Endodermal cell (in vitro differentiated cells): ENCODE measurements at places on chromosomes 3 and 15. TPM values are rescaled to one million over a fixed set of nuclear protein-coding genes. Genes with fewer than 3 reads are reported as not detected.
A peak's percentile ranks its signal among the peaks of the same experiment; 100 is the strongest.

GRCh38 chr15:74173380-74174218 is at the start of gene ISLR:
TSS of gene ISLR (plus strand) at chr15:74173710. CDS start at chr15:74174859, 1,149 bp downstream.
- no peaks in the 10 kb centered on the region for H3K36me3 ChIP-seq
- no peak within 1 kb of the TSS for H3K4me3 ChIP-seq
- peak; percentile 56 for DNase-seq
- H3K27me3 ChIP-seq = no peaks in the 10 kb centered on the region

- H3K27me3 ChIP-seq = peaks cover 10% of the 10 kb centered on the region
- H3K4me1 ChIP-seq = no peaks in the 10 kb centered on the region
Observed at GRCh38 chr3:48599077-48599501, 4.0 kb upstream of the COL7A1 start.

- H3K27me3 ChIP-seq = no peaks in the 10 kb centered on the region
- no peak overlapping the region for H3K4me3 ChIP-seq
- no peaks in the 10 kb centered on the region for H3K4me1 ChIP-seq
Observed at GRCh38 chr3:115986555-115987207, 363.4 kb downstream of the GAP43 start.

DNA sequence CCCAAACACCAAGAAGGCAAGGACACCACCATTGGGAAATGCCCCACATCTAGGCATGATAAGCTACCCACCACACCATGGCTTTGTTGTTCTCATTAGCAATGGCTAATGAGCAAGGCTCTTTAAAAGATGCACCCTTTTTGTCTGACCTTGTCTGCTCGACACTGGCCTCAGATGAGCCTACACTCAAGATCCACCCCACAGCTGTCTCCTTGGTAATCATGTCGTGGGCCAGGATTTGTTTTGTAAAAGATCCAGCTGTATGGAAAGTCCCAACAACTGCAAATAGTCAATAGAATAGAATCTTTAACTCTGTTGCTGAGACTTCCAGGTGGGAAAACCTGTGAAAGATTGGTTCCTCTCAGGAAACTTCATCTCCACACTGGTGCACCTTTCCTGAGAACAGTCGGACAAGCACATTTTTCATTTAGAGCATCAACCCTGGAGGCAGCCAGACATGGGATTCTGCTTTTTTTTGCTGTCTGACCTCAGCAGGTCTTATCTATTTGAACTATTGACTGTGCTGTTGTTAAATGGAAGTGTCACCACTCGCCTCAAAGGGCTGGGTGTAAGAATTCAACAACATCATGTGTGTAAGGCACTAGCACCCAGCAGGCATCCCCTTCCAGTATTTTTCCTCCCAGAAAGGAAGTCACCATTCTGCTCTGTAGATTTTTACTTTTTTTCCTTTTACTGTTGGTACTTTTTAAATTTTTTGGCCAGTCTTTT is 35.5 kb downstream of the DUT start:
- DNase-seq = no peak
- no peaks in the 10 kb centered on the region for H3K36me3 ChIP-seq
- no peak overlapping the region for H3K27ac ChIP-seq
- no peaks in the 10 kb centered on the region for H3K27me3 ChIP-seq
- H3K4me1 ChIP-seq = no peaks in the 10 kb centered on the region

- no peak for DNase-seq
- H3K36me3 ChIP-seq = no peaks in the 10 kb centered on the region
- no peak overlapping the region for H3K4me3 ChIP-seq
Observed at GRCh38 chr3:113125951-113126350, 85.4 kb upstream of the BOC start.

DNA sequence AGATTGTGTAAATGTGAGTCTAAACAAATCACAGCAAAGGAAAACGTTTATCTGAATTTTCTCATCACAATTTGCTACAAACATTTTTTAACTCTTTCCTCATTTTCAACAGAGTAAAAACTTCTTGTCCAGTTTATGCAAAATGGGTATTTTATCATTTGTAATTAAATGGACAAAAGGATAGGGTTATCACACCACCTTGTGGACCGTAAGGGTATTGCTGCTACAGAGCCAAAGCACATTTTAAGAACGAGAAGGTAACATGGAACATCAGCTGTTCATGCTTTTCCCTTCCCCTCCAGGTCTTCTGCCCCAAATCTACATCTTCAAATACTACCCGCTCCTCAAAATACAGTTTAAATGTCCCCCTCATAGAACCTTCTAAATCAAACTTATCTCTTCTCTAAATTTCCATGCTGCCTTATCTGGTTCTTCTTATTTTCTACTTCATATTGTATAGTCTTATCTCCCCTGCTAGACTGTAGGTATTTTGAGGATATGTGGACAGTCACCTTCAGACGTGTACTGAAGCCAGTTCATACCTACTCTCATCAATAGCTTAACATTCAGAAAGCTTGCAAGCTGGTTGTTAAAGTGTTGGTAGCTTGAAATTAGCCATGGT is 12.8 kb upstream of the SETMAR start:
- no peaks in the 10 kb centered on the region for H3K36me3 ChIP-seq
- H3K4me3 ChIP-seq = no peak overlapping the region
- no peaks in the 10 kb centered on the region for H3K27me3 ChIP-seq
- no peak overlapping the region for H3K27ac ChIP-seq

GRCh38 chr3:10007126-10007782 is 19.0 kb upstream of the FANCD2 start:
- no peak for DNase-seq
- H3K4me1 ChIP-seq = peaks cover 4% of the 10 kb centered on the region
- no peaks in the 10 kb centered on the region for H3K27me3 ChIP-seq
- no peak overlapping the region for H3K4me3 ChIP-seq
- H3K36me3 ChIP-seq = peaks cover 17% of the 10 kb centered on the region

- peaks cover 3% of the 10 kb centered on the region for H3K27me3 ChIP-seq
- no peaks in the 10 kb centered on the region for H3K36me3 ChIP-seq
- H3K4me1 ChIP-seq = no peaks in the 10 kb centered on the region
- H3K27ac ChIP-seq = no peak overlapping the region
- no peak for DNase-seq
Observed at GRCh38 chr3:126157083-126157768, 23.2 kb downstream of the ALDH1L1 start.

GRCh38 chr3:14471016-14471415 is 68.6 kb downstream of the SLC6A6 start:
- no peak overlapping the region for H3K4me3 ChIP-seq
- H3K36me3 ChIP-seq = peaks cover 12% of the 10 kb centered on the region
- no peaks in the 10 kb centered on the region for H3K4me1 ChIP-seq
- no peak for DNase-seq
- no peaks in the 10 kb centered on the region for H3K27me3 ChIP-seq

GRCh38 chr3:14614189-14614588 is 37.4 kb upstream of the CCDC174 start:
- H3K36me3 ChIP-seq = no peaks in the 10 kb centered on the region
- H3K4me1 ChIP-seq = no peaks in the 10 kb centered on the region
- no peak overlapping the region for H3K27ac ChIP-seq
- H3K27me3 ChIP-seq = peaks cover 6% of the 10 kb centered on the region

GRCh38 chr15:89132611-89133507 is 44.6 kb downstream of the ABHD2 start:
- H3K36me3 ChIP-seq = peaks cover 3% of the 10 kb centered on the region
- H3K4me1 ChIP-seq = no peaks in the 10 kb centered on the region
- no peaks in the 10 kb centered on the region for H3K27me3 ChIP-seq
- DNase-seq = no peak
- no peak overlapping the region for H3K4me3 ChIP-seq

- H3K36me3 ChIP-seq = no peaks in the 10 kb centered on the region
- no peak for DNase-seq
- no peaks in the 10 kb centered on the region for H3K27me3 ChIP-seq
- no peaks in the 10 kb centered on the region for H3K4me1 ChIP-seq
- no peak overlapping the region for H3K27ac ChIP-seq
Observed at GRCh38 chr3:43676441-43676840, 14.3 kb upstream of the ABHD5 start.

- peaks cover 9% of the 10 kb centered on the region for H3K4me1 ChIP-seq
- DNase-seq = no peak
- peaks cover 75% of the 10 kb centered on the region for H3K27me3 ChIP-seq
- H3K36me3 ChIP-seq = no peaks in the 10 kb centered on the region
- no peak overlapping the region for H3K27ac ChIP-seq
- no peak overlapping the region for H3K4me3 ChIP-seq
Observed at GRCh38 chr3:63473641-63474166, 178.8 kb upstream of the SNTN start.

GRCh38 chr3:154113609-154114008 is 7.6 kb upstream of the ARHGEF26 start:
- no peak overlapping the region for H3K27ac ChIP-seq
- H3K4me3 ChIP-seq = no peak overlapping the region
- H3K4me1 ChIP-seq = no peaks in the 10 kb centered on the region
- DNase-seq = no peak
- H3K36me3 ChIP-seq = no peaks in the 10 kb centered on the region

DNA sequence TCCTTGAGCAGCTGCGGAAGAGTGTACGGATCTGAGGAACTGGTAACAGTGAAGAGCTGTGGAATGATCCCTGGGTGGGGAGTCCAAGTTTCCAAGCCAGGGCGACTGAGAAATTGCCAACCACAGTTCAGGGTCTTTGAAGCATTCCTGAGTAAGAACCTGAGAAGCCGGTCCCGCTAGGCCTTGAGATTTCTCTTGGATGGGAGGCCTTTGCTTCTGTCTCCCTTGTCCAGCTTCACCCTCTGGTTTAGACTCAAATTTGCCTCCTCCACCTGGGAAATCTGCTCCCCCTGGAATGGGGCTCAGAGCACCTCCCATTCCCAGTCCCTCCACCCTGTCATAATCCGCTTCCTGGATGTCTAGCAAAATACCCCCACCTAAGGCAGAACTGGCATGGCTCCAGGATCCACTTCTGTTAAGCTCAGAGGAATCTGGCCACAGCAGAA is 127.7 kb upstream of the DLG1 start:
- DNase-seq = no peak
- no peak overlapping the region for H3K27ac ChIP-seq
- H3K27me3 ChIP-seq = no peaks in the 10 kb centered on the region
- no peaks in the 10 kb centered on the region for H3K4me1 ChIP-seq
- no peaks in the 10 kb centered on the region for H3K36me3 ChIP-seq

DNA sequence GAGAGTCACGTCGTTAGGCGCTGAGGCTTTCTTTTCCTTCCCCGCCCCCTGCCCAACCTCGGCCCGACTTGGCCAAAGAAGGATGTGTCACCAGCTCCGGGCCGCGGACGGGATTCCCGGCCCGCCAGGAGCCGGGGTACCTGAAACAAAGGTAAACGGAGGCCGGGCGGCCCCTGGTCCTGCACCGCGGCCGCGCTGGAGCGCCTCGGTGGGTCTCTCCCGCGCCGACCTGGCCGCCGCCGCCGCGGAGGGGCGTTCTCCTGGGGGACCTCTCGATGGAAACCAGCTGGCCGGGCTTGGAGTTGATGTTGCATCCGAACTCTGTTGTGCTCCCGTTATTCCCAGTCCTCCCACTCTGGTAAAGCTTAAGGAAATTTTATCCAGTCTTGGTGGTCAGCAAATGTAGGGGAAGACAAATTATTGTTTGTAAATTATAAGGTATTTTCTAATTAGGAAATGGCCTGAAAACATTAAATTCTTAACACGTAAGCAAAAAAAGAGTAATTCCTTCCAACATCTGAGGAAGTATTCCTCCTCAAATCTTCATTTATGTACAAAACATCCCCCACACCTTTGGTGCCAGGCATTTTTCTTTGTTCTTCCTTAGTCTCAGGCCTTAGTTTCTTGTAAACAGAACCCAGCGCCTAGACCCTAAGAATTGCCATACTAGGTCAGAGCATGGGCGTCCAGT is 888 bp downstream of the PPP2R3A start:
- H3K27ac ChIP-seq = peak overlapping the region; percentile 82
- H3K4me3 ChIP-seq = peak overlapping the region; percentile 96
- H3K4me1 ChIP-seq = peaks cover 8% of the 10 kb centered on the region
- no peak for DNase-seq

DNA sequence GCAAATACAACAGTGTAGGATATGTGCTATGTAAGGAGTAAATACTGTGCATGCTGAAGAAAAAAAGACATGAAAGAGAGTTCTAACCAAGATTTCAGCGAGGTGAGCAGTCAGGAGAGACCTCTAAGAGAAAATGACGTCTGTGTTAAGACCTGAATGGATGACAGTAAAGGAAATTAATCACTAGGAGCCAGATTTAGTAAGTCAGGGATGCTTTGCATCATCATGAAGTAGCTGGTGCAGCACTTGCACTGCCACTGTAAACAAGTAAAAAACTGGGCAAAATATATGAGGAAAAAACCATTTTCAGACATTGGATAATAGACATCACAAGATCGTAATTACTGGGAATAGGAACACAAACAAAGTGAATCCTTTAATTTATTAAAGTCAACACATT is 32.6 kb downstream of the RTP4 start:
- DNase-seq = no peak
- H3K4me1 ChIP-seq = no peaks in the 10 kb centered on the region
- no peak overlapping the region for H3K27ac ChIP-seq
- no peaks in the 10 kb centered on the region for H3K36me3 ChIP-seq
- H3K4me3 ChIP-seq = no peak overlapping the region
- H3K27me3 ChIP-seq = no peaks in the 10 kb centered on the region

DNA sequence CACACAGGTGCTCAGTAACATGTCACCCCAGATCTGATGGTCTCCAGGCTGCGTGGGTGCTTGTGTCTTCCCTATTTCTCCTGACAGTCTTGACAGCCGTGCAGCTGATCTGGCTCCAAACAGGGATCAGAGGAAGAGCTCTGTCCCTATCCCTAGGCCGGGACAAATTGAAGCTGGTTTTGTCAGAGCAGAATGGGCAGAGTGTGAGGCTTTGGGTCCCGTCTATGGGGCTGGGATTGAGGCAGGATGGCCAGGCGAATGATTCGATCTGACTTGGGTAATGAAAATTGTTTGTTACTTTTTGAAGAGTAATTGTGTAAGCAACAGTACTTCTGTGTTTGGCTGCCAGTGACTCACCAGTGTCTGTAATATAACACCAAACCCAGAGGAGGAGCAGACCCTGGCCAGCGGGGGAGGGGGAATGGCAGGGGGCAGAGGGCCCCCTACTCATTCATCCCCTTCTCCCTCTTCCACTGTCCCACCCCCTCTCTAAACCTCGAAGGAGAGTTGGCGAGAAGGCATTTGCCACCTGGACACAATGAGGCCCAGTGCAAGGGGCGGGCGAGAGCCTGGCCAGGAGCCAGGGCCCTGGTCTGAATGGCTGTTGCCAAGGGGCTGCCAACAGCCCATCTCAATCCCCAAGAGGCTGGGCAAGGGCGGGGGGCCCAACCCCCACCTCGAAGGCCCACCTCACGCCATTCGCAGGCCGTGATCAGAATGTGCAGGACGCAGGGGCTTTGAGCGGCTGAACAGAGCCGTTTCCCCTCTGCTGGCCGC is 4.9 kb upstream of the MAGEF1 start:
- H3K27me3 ChIP-seq = no peaks in the 10 kb centered on the region
- H3K4me3 ChIP-seq = no peak overlapping the region
- no peaks in the 10 kb centered on the region for H3K36me3 ChIP-seq
- DNase-seq = peak; percentile 80
- H3K4me1 ChIP-seq = peaks cover 19% of the 10 kb centered on the region

Gene ALG1L2
- 5.1 to 8.5 TPM (median 5.2 TPM) in 3 replicates for total RNA-seq

Gene HCN4
- 2.8 and 3.1 TPM in 2 replicates for total RNA-seq

Gene FETUB
- total RNA-seq = not detected in 3 replicates

Gene DAZL
- not detected in 3 replicates for total RNA-seq

Gene IL12A
- 0.29 TPM in 1 of 2 replicates, not detected in the other for total RNA-seq

Gene FEZF2
- total RNA-seq = not detected in 3 replicates

Gene WDR5B
- total RNA-seq = 3.9 to 6.2 TPM (median 4.9 TPM) in 3 replicates

Gene GNAT1
- total RNA-seq = 0.42 to 2.1 TPM in 2 of 3 replicates, not detected in the other

Gene IQCB1
- total RNA-seq = 30.3 and 35.2 TPM in 2 replicates

Gene SPPL2A
- 78.7 and 86.7 TPM in 2 replicates for total RNA-seq

Gene PRKAR2A
- total RNA-seq = 37.1 to 41.5 TPM (median 38.9 TPM) in 3 replicates

Gene ACTRT3
- total RNA-seq = 2.5 and 2.7 TPM in 2 replicates

Gene GOLGA6A
- 0.25 and 0.75 TPM in 2 replicates for total RNA-seq

Gene C3orf20
- total RNA-seq = 0.11 TPM in 1 of 2 replicates, not detected in the other

Gene POU1F1
- total RNA-seq = not detected in 3 replicates

Gene MAN2A2
- 52.6 to 75.0 TPM (median 62.9 TPM) in 3 replicates for total RNA-seq
